ENCODE measurements at places on chromosomes 2 and 18.
A peak's percentile ranks its signal among the peaks of the same experiment; 100 is the strongest.

GRCh38 chr18:70169747-70170146 lies 35.7 kb downstream of the RTTN start:
- no peaks in the 10 kb centered on the region for H3K4me1 ChIP-seq
- DNase-seq = no peak
- H3K4me3 ChIP-seq = no peak overlapping the region
- no peaks in the 10 kb centered on the region for H3K36me3 ChIP-seq
- no peaks in the 10 kb centered on the region for H3K27me3 ChIP-seq

DNA sequence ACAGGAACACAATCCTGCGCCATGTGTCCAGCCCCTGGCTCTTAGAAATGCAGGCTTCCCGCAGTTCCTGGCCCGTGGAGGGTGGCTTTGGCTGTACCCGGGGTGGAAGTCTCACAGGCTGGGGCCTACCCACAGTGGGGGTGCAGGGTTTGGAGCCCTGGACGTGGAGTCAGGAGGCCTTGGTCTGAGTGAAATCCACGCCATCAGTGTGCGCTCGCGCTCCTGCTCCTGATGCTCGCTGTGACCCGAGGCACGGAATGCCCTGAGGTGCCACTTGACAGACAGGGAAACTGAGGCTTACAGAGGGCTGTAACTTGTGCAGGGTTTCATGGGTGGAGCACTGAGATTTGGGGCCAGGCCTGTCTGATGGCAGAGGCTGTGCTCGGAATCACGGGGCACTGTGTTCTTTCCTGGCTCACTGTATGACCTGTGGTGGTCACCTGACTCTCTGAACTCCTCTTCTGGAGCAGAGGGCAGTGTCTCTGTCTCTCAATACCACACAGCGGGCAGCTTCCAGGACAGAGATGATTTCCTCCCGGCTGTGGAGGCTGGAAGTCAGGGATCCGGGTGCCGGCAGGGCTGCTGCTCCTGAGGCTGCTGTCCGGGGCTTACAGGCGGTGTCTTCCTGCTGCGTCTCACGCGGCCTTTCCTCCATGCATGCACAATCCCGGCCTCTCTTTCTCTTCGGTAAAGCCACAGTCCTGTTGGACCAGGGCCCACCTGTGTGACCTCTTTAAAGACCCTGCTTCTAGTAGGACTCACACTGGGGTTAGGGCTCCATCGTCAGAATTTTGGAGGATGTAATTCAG lies 25.9 kb upstream of the ALLC start:
- no peak overlapping the region for H3K4me3 ChIP-seq
- no peak overlapping the region for H3K27ac ChIP-seq
- H3K4me1 ChIP-seq = no peaks in the 10 kb centered on the region
- no peaks in the 10 kb centered on the region for H3K36me3 ChIP-seq
- no peak for DNase-seq

GRCh38 chr2:189581354-189582139 lies 961 bp upstream of the SLC40A1 start:
- no peaks in the 10 kb centered on the region for H3K36me3 ChIP-seq
- H3K4me1 ChIP-seq = peaks cover 13% of the 10 kb centered on the region
- no peak for DNase-seq
- H3K4me3 ChIP-seq = peak overlapping the region; percentile 62
- H3K27me3 ChIP-seq = no peaks in the 10 kb centered on the region

- H3K4me1 ChIP-seq = no peaks in the 10 kb centered on the region
- no peaks in the 10 kb centered on the region for H3K27me3 ChIP-seq
- H3K27ac ChIP-seq = no peak overlapping the region
These were observed 184.8 kb downstream of the LNPK start for GRCh38 chr2:175817221-175817620.

GRCh38 chr2:181380581-181380980 lies 76.6 kb upstream of the ITGA4 start:
- no peaks in the 10 kb centered on the region for H3K4me1 ChIP-seq
- no peaks in the 10 kb centered on the region for H3K27me3 ChIP-seq
- no peak overlapping the region for H3K27ac ChIP-seq
- H3K4me3 ChIP-seq = no peak overlapping the region
- no peak for DNase-seq

- no peak for DNase-seq
- H3K27me3 ChIP-seq = no peaks in the 10 kb centered on the region
- H3K4me3 ChIP-seq = no peak overlapping the region
- H3K4me1 ChIP-seq = no peaks in the 10 kb centered on the region
- no peaks in the 10 kb centered on the region for H3K36me3 ChIP-seq
These were observed 19.3 kb upstream of the SMCHD1 start for GRCh38 chr18:2636126-2636631.

DNA sequence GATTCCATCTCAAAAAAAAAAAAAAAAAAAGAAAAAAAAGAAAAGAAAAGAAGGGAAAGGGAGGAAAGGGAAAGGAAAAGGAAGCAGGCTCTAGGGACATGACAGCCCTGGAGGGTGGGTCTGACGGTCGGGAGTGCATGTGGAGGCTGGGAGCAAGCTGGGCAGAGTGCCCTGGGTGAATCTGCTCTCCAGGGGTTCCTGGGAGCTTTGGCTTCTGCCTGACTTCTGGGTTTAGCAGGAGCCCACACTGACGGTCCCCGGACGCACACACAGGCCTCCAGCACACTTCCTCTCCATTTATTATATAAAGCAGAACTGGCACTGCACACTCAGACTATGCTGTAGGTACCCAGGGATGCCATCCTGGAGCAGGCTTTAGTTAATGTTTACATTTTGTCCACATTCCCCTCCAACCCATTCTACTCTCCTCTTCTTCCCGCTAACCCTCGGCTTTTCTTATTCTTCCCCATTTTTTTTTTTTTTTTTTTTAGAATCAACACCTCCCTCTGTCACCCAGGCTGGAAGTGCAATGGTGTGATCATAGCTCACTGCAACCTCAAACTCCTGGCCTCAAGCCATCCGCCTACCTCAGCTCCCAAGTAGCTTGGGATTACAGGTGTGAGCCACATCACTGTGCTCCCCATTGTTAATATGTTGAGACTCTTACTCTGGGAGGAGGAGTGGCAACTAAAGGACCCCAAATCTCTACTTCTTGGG lies 151.1 kb upstream of the SLC1A4 start:
- peaks cover 55% of the 10 kb centered on the region for H3K4me1 ChIP-seq
- H3K27ac ChIP-seq = peak overlapping the region; percentile 78
- no peaks in the 10 kb centered on the region for H3K27me3 ChIP-seq
- H3K4me3 ChIP-seq = no peak overlapping the region
